Upper lobe of right lung (tissue), 1 donor: ENCODE measurements at places on chromosomes 12 and 14. TPM values are rescaled to one million over a fixed set of nuclear protein-coding genes. Genes with fewer than 3 reads are reported as not detected.

Gene OR6C2
- total RNA-seq: not detected

Gene ADAMTS20
- not detected for total RNA-seq

Gene PRKAG1
- total RNA-seq: 46.5 TPM

Gene PRR4
- total RNA-seq: 1.7 TPM

Gene REP15
- total RNA-seq: 4.5 TPM

Gene SUPT16H
- 48.8 TPM for total RNA-seq

Gene DTX3
- total RNA-seq: 26.0 TPM

Gene CLEC2A
- not detected for total RNA-seq

Gene SLC6A15
- not detected for total RNA-seq

Gene ADCY6
- 42.9 TPM for total RNA-seq

Gene TAS2R42
- not detected for total RNA-seq
